Natural killer cell (primary cell): ENCODE measurements at places on chromosomes 13 and 19.

- no peak for DNase-seq
Observed at GRCh38 chr13:113078902-113079780, 26.4 kb upstream of the F7 start.

GRCh38 chr13:80029170-80029569, 311.8 kb downstream of the SPRY2 start:
- DNase-seq, result no peak

DNA sequence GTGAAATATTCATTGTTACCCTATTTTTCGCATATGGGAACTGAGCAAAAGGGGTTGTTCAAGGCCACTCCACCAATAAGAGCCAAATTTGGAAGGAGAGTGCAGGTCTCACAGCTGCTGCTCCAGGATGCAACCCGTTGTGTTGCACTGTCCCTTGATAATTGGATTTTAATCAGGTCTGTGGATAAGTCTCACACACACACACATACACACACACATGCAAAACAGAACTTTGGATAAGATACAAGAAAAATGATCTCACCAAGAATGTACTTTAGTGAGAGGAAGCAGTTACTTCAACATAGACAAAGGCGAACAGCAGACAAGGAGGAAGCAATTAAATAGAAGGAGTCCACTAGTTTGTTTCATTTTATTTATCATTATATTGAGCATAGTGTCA, 127.3 kb upstream of the EDNRB start:
- DNase-seq, result no peak

DNA sequence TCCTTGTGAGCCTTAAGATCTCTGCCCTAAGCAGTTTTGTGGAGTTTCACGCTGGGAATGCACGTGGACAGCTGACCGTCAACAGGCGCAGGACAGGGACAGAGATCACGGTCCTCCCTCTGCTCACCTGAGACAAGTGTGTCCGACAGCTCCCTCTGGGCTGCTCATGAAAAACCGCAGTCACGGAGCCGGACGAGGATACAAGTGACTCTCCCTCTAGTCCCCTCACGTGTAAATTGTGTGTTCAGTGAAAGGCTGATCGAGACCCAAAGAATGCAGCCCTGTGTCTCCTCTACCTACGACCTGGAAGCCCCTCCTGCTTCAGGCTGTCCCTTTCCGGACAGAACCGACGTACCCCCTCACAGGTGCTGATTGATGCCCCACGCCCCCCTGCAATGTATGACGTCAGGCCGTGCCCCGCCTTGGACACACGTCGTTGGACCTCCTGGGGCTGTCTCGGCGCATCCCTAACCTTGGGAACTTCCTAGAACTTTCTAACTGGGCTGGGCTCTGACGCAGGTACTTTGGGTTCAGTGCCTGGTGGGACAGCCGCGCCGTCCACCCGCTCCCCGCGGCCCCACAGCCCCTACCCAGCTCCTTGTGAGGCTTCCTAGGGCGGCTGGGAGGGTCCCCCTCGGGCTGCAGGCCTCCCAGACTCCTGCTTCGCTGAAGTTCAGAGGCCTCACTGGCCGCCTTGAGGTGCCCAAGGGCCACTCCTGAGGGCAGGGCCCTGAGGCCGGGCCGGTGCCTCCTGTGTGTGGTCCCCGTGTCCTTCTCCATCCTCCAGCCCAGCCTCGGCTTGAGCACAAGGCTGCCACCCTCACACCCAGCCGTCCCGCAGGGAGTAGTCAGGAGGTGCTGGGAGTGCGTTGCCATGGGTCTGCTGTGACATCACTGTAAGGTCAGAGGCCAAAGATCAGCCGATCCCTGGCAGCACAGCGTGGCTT, at the start of gene C13orf46:
Gene C13orf46, minus strand, starts transcription at position 859 of the 947 bp plus-strand sequence. Its CDS starts 79 bp downstream, at position 780.
- no peak for DNase-seq

- DNase-seq, result peak; percentile 92
Observed at GRCh38 chr19:43624933-43625332, 5.5 kb upstream of the ZNF428 start.

- peak; percentile 91 for DNase-seq
Observed at GRCh38 chr19:29694669-29695627, 20.1 kb downstream of the C19orf12 start.

GRCh38 chr13:113422807-113423519, 30.3 kb downstream of the ADPRHL1 start:
- no peak for DNase-seq

DNA sequence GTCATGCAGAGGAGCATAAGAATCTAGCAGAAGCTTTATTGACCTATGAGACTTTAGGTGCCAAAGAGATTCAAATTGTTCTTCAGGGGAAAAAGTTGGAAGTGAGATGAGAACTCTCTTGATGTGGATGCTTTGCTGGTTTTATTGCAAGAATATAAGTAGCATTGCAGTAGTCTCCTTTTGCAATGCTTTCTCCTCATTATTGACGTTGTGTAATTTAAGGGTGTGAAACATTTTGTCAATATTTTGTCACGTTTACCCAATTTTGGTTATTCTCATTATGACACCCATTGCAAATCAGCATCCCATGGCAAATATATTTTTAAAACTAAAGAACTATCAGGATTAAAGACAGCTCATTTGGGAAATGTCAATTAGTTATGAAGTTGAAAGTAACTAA, 11.9 kb upstream of the LILRB5 start:
- no peak for DNase-seq

DNA sequence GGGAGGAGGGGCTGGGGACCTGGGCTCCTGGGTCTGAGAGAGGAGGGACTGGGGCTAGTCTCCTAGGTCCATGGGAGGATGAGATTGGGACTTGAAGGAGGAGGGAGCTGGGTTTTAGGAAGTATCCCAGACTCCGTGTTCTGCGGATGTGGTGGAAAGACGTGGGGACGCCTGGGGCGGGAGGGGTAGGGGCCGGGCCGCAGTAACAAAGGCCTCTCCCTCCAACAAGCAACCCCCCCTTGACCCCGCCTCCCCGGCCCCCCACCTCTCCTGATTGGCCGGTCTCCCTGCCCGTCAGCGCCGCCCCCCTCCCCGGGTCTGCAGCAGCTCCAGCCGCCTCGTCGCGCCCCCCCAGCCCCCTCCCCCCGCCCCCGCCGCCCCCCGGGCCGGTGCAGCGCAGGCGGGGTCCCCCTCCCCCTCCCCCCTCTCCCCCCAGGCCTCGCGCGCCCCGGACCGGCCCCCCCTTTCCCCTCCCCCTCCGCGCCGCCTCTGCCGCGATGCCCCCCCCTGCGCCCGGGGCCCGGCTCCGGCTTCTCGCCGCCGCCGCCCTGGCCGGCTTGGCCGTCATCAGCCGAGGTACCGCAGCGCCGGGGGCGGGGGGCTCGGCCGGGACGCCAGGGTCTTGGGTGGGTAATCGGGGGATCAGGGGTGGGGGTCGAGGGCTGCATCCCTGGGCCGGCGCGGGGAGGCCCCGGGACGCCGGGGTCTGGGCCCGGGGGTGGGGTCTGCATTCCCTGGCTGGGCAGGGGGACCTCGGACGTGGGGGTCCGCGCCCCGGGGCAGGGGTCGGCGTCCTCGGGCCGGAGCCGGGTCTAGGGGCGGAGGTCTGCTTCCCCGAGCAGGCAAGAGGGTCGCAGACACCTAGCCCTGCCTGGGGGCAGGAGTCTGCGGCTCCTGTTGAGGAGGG, at the start of gene IGLON5:
Gene IGLON5, plus strand, starts transcription at position 294 of the 907 bp plus-strand sequence. Its CDS starts 204 bp downstream, at position 498.
- DNase-seq, result no peak

DNA sequence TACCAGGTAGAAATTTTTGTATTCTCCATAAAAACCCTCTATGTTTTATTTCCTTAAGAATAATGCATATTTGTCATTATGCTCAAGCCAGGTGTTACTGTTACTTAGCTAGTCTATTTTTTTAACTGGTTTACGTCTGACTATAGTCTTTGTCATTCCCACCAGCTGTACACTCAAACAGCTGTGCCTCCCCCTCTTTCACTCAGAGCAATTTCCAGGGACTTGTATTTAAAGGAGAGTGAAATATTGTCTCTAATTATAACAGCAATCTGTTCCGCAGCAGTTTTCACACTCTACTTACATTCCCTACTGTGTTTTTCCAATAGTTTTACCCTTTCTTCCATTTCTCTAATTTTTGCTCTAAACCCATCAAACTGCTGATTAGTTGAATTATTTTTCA, 813.6 kb upstream of the MIR17HG start:
- DNase-seq, result no peak

DNA sequence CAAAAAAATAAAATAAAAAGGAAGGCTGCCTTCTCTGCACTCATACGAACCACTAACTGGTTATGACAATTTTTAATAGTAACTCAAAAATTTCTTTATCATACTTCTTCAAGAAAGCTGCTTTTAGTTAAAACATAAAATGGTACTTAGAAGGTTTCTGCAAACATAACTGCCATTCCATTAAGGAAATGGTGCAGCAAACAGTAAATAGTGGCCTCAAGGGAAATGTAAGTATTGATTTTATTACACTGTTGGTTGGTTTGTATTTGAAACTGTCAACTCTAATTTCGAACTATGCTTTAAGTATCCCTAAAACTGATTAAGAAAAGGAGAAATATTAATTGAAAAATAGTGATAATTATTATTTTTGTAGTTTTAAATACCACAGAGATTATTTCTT, 278.0 kb downstream of the DACH1 start:
- no peak for DNase-seq

DNA sequence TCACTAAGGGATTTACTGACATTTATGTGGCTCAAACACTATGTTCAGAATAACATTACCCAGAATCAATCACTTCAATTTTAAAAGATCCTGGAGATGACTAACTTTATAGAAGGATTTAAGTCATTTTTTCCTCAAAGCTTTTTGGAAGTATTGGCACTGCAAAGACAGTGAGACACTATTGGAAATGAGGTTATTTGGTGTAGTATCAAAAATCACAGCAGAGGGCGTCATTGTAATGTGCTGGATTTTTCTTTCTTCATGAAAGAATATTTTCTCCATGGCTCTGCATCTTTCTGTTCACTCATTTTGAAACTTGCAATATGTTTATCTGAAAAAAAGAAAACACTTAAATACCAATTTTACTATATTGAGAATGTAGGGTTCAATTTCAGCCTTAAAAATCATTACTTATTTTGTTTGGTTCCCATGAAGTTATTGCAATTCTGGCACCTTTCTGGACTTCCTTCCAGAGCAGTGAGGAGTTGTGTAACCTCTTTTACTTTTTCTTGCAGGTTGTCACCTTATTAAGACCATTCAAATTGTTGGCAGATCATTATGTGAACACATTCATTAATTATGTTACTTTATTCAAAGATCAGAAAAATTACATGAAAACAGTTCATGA, 3.7 kb upstream of the CSNK1A1L start:
- peak; percentile 4 for DNase-seq
